Activated B cell treated with CpG ODN at 0.5 μM for 24 hours (primary cell): ENCODE measurements at places on chromosomes 12 and 14.

DNA sequence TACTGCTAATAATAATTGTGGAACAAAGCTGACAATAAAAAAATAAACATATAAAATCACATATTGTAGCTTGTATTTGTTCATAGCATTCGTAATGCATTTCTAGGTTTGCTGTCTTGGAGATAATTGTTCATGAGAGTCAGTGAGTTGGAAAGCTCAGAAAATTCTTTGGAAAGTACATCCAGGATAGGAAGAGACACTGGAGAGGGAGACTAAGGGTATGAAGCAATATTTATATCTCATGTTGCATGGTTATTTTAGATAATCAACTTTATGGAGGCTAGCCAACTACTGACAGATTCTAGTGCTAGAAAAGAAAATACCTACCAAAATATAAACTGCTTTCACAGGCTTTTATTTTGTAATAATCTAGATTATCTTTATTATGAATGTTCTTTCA lies 1095.2 kb downstream of the FSCB start:
- no peak overlapping the region for H3K4me3 ChIP-seq
- no peaks in the 10 kb centered on the region for H3K27me3 ChIP-seq
- no peaks in the 10 kb centered on the region for H3K4me1 ChIP-seq

- H3K4me1 ChIP-seq, result peaks cover 54% of the 10 kb centered on the region
- peak overlapping the region; percentile 71 for H3K27ac ChIP-seq
- no peak for DNase-seq
- peaks cover 4% of the 10 kb centered on the region for H3K27me3 ChIP-seq
These were observed 5.7 kb downstream of the TMEM121 start for GRCh38 chr14:105531894-105532623.

GRCh38 chr12:57001448-57001906 lies 4.9 kb downstream of the ZBTB39 start:
- no peaks in the 10 kb centered on the region for H3K27me3 ChIP-seq
- H3K4me3 ChIP-seq, result no peak overlapping the region
- H3K27ac ChIP-seq, result no peak overlapping the region
- peaks cover 54% of the 10 kb centered on the region for H3K4me1 ChIP-seq
- peak; percentile 46 for DNase-seq

DNA sequence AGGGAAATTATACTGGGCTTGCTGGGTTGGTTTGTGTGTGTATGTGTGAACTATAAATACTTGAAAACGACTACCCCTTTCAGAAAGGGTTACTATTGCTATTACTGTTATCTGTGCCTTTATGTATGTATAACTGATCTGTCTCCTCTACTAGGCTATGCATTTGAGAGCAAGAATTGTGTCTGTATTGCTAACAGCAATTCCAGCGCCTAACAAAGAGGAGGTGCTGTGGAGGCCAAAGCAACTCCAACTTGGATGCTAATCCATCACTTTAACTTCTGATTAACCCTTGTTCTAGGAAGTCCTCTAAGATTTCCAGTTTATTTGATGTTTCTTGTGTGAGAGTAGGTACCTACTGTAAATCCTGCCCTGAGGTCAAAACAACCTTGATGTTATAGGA lies 313.9 kb downstream of the PCNX1 start:
- H3K27ac ChIP-seq, result no peak overlapping the region
- no peaks in the 10 kb centered on the region for H3K4me1 ChIP-seq
- H3K4me3 ChIP-seq, result no peak overlapping the region
- H3K36me3 ChIP-seq, result no peaks in the 10 kb centered on the region
- DNase-seq, result no peak

- H3K27ac ChIP-seq, result no peak overlapping the region
- H3K4me3 ChIP-seq, result no peak overlapping the region
- no peaks in the 10 kb centered on the region for H3K36me3 ChIP-seq
- DNase-seq, result no peak
These were observed 49.6 kb upstream of the PTCSC3 start for GRCh38 chr14:36226164-36226563.

DNA sequence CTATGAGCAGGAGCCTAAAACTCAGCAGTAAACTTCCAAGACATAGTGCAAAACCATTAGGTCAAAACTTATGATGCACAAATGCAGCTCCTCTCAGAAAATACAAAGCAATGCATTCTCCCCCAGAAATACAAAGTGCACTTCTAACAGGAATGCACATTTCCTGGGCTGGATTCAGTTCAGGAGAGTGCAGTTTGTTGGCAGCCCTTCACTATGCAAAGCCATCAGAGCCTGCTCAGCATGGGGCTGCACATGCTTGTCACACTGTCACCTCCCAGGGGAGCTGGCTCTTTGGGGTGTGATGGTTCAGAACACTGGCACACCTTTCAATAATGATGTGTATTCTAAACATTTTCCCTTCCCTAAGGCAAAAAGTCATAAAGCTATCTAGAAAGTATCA lies 110.4 kb downstream of the KCNK10 start:
- no peaks in the 10 kb centered on the region for H3K36me3 ChIP-seq
- H3K27me3 ChIP-seq, result no peaks in the 10 kb centered on the region

- H3K36me3 ChIP-seq, result peaks cover 2% of the 10 kb centered on the region
- H3K27ac ChIP-seq, result no peak overlapping the region
- no peak for DNase-seq
- no peak overlapping the region for H3K4me3 ChIP-seq
- no peaks in the 10 kb centered on the region for H3K27me3 ChIP-seq
These were observed 84.8 kb upstream of the MAP1LC3B2 start for GRCh38 chr12:116474331-116474730.

GRCh38 chr12:130847112-130847511 lies 8.1 kb upstream of the STX2 start:
- no peak for DNase-seq
- no peak overlapping the region for H3K27ac ChIP-seq
- no peaks in the 10 kb centered on the region for H3K36me3 ChIP-seq
- H3K27me3 ChIP-seq, result peaks cover 8% of the 10 kb centered on the region
